Hepatocyte (in vitro differentiated cells): ENCODE measurements at places on chromosomes 1 and 21. TPM values are rescaled to one million over a fixed set of nuclear protein-coding genes. Genes with fewer than 3 reads are reported as not detected.

DNA sequence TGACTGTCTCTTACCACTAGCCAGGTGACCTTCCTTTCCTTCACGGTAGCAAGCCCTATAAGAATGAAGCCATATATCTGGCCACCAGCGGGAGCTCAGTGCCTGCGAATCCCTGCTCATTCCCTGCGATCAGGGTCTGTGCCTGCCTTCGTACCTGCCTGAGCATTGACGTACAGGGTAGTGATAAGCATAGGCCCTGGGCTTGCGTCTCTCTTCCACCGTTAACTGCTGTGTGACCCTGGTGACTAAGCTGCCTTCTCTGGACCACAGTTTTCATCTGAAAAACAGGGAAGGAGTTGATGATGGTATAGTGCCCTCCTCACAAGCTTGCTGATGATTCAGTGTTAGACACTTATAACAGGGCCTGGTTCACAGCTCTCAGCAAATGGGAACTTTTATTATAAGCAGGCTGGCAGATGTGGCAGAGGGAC is 4.1 kb downstream of the ZC3H12A start:
- peaks cover 39% of the 10 kb centered on the region for H3K4me1 ChIP-seq
- no peak overlapping the region for H3K4me3 ChIP-seq
- no peaks in the 10 kb centered on the region for H3K27me3 ChIP-seq

DNA sequence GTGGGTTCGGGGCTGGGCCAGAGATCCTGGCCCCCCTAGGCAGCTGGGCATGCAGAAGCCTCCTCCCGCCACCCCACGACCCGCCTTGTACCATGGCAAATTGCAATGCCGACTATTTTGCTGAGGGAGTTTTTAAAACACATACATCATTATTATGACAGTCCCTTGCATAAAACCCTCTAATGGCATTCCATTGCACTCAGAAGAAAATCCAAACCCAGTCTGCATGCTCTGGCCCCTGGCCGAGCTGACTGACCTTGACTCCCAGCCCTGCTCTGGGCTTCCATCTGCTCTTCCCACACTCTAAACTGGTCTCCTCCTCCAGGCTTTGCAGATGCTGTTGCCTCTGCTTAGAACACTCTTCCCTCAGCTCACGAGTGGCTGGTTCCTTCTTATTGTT is 28.0 kb downstream of the PADI2 start:
- H3K27me3 ChIP-seq: no peaks in the 10 kb centered on the region
- no peaks in the 10 kb centered on the region for H3K36me3 ChIP-seq
- H3K4me3 ChIP-seq: no peak overlapping the region

DNA sequence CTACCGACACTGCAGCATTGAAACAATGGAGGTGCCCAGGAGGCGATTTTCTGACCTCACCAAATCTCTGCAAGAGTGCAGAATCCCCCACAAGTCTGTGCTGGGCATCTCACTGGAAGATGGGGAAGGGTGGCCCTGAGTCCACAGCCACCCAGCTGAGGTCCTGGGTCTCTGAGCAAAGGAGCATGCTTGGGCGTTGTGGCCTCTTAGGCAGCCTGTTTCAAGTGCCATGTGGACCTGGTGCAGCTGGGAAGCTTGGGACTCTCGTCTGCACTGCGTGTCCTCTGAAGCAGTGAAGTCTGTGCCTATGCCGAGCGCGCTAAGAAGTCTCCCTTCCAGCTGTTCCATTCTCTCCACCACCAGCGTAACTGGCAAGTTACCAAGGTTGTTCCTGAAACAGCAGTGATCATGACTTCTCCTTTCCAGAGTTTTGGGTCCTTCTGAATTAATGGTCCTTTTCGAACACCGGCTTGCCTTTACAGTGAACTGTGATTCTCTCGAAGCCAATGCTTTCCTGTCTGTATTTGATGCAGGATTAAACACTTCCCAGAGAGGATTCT is 5.0 kb upstream of the PLA2G2C start:
- no peak for DNase-seq
- no peaks in the 10 kb centered on the region for H3K36me3 ChIP-seq
- no peaks in the 10 kb centered on the region for H3K27me3 ChIP-seq
- H3K27ac ChIP-seq: no peak overlapping the region
- no peak overlapping the region for H3K4me3 ChIP-seq

GRCh38 chr1:9809100-9809510 is 14.7 kb downstream of the CLSTN1 start:
- DNase-seq: no peak
- H3K4me3 ChIP-seq: no peak overlapping the region
- no peak overlapping the region for H3K27ac ChIP-seq

DNA sequence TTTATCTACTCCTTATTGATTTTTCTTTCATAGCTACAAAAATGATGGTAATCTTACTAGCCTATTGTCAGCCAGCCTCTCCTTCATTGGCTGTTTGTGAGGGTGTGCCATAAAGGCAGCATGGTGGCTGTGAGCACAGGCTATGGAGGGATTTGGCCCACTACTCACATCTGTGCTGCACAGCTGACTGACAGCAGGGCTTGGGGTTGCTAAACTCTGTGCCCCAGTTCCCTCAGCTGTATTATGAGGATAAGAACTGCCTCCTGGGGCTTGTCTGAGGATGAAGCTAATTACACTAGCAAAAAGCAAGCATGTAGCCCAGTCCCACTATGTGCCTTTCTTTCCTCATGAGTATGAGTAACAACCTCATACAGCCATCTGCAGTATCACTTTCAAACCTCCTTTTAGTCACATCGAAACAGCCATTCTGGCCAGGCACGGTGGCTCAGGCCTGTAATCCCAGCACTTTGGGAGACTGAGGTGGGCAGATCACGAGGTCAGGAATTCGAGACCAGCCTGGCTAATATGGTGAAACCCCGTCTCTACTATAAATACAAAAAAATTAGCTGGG is 66.2 kb downstream of the COQ8A start:
- DNase-seq: no peak
- H3K4me3 ChIP-seq: no peak overlapping the region

DNA sequence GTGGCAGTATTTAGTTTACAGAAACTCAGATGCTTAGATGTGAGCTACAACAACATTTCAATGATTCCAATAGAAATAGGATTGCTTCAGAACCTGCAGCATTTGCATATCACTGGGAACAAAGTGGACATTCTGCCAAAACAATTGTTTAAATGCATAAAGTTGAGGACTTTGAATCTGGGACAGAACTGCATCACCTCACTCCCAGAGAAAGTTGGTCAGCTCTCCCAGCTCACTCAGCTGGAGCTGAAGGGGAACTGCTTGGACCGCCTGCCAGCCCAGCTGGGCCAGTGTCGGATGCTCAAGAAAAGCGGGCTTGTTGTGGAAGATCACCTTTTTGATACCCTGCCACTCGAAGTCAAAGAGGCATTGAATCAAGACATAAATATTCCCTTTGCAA is 59.7 kb upstream of the ZNF326 start:
- H3K27me3 ChIP-seq: no peaks in the 10 kb centered on the region
- H3K36me3 ChIP-seq: no peaks in the 10 kb centered on the region
- H3K27ac ChIP-seq: no peak overlapping the region
- H3K4me1 ChIP-seq: peaks cover 5% of the 10 kb centered on the region
- DNase-seq: no peak

DNA sequence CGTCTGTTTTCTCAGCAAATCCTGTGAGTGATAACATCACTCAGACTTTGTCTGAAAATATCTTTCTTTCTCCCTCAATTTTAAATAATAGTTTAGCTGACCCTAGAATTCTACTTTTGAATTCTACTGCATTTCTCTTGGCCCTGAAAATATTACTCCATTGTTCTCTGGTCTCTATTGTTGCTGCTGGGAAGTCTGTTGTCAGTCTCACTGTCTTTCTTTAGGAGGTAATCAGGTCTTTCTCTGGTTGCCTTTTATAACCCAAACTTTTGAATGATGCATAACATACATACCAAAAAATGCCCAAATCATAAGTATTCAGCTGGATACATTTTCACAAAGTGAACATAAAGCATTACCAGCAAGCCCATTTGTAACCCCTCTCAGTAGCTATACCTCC is 100.0 kb downstream of the MATN1 start:
- no peak for DNase-seq
- H3K27me3 ChIP-seq: no peaks in the 10 kb centered on the region
- no peak overlapping the region for H3K4me3 ChIP-seq
- H3K27ac ChIP-seq: no peak overlapping the region
- H3K36me3 ChIP-seq: no peaks in the 10 kb centered on the region
- no peaks in the 10 kb centered on the region for H3K4me1 ChIP-seq

- no peak overlapping the region for H3K4me3 ChIP-seq
- no peak for DNase-seq
- no peak overlapping the region for H3K27ac ChIP-seq
- H3K4me1 ChIP-seq: no peaks in the 10 kb centered on the region
- H3K36me3 ChIP-seq: no peaks in the 10 kb centered on the region
Observed at GRCh38 chr1:22373252-22373651, 78.4 kb upstream of the ZBTB40 start.

DNA sequence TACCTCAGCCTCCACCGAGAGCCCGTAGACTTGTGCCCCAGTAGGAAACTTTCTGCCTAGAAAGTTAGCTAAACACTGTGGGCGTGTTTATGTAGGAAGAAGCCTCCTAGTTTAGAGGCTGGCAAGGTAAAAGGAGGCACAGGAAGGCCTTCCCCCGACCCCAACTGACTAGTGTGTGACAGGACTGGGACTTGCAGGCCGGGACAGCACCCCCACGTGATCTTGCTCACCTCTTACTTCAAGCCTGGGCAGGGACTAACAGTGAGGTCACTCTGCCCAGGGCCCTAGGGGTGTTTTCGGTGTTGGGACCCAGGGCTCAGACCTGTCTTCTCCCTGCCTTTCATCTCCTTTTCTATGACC is 392 bp upstream of the TAGLN2 start:
- no peaks in the 10 kb centered on the region for H3K27me3 ChIP-seq
- H3K36me3 ChIP-seq: no peaks in the 10 kb centered on the region
- peaks cover 28% of the 10 kb centered on the region for H3K4me1 ChIP-seq
- H3K27ac ChIP-seq: peak overlapping the region; percentile 95
- DNase-seq: no peak
- peak overlapping the region; percentile 50 for H3K4me3 ChIP-seq

DNA sequence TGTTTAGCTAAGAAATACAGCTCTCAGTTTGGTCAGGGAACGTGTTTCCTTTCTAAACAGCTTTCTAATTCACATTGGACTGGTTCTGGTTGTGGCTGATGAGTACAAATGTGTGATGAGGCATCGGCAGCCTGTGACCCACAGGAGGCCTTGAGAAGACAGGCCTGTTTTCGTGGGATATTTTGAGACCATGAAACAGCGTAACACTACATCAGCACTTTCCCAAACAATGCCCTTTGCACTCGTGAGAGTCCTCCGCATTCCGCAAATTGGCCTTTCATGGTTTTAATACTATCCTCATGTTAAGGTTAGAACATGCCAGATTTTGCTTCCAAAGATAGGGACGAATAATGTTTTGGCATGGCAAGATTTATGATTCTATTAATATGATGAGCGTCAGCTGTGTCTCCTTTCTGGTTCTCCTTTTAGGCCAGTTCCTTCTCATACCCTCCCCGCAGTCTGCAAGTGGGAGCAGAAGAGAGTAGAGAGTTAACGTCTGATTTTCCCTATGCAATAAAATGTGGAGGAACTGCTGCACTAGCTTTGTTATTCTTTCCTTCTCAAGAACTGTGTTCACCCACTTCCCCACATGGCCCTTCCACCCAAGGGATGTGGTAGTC is 84.3 kb upstream of the L1TD1 start:
- no peak for DNase-seq
- no peaks in the 10 kb centered on the region for H3K36me3 ChIP-seq
- no peaks in the 10 kb centered on the region for H3K4me1 ChIP-seq
- H3K4me3 ChIP-seq: no peak overlapping the region
- H3K27ac ChIP-seq: no peak overlapping the region

GRCh38 chr1:8727809-8728213 is 89.6 kb downstream of the RERE start:
- no peak overlapping the region for H3K27ac ChIP-seq
- H3K4me1 ChIP-seq: peaks cover 7% of the 10 kb centered on the region
- H3K36me3 ChIP-seq: peaks cover 3% of the 10 kb centered on the region
- H3K27me3 ChIP-seq: no peaks in the 10 kb centered on the region
- no peak overlapping the region for H3K4me3 ChIP-seq
- DNase-seq: no peak

- H3K36me3 ChIP-seq: no peaks in the 10 kb centered on the region
- DNase-seq: no peak
- no peak overlapping the region for H3K27ac ChIP-seq
- H3K4me3 ChIP-seq: no peak overlapping the region
- no peaks in the 10 kb centered on the region for H3K27me3 ChIP-seq
- peaks cover 21% of the 10 kb centered on the region for H3K4me1 ChIP-seq
Observed at GRCh38 chr1:206678490-206678889, 6.2 kb upstream of the MAPKAPK2 start.

CRB1 gene
- not detected in 2 replicates for polyA plus RNA-seq

HSD3B2 gene
- 2.2 and 4.6 TPM in 2 replicates for polyA plus RNA-seq

LDLRAD1 gene
- 0.13 and 0.82 TPM in 2 replicates for polyA plus RNA-seq

PLEKHA6 gene
- 12.4 and 14.3 TPM in 2 replicates for polyA plus RNA-seq

PAQR7 gene
- 3.3 and 4.8 TPM in 2 replicates for polyA plus RNA-seq

CD2 gene
- 0.08 and 0.22 TPM in 2 replicates for polyA plus RNA-seq

PLXNA2 gene
- 13.1 and 16.4 TPM in 2 replicates for polyA plus RNA-seq
